Activated T-cell treated with anti-CD3 and anti-CD28 coated beads for 4 hours (primary cell): ENCODE measurements at places on chromosomes 3 and 15.

DNA sequence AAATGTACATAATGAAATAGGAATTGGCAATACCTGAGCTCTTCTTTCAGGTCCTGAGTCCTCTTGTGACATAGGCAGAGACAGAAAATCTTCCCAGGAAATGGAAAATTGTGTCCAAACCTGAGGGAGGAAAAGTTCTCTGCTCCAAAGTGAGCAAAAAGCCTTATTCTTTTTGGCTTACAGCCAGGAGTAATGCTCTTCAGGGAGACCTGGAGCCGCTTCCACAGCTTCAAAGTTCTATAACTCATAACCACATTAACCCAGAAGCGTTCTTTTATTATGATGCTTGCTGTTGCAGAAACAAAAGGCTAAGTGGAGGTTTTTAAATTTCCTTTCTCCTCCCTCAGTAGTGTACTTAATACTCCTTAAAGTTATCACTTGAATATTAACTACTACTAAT lies 633 bp downstream of the IGSF10 start:
- DNase-seq: no peak

DNA sequence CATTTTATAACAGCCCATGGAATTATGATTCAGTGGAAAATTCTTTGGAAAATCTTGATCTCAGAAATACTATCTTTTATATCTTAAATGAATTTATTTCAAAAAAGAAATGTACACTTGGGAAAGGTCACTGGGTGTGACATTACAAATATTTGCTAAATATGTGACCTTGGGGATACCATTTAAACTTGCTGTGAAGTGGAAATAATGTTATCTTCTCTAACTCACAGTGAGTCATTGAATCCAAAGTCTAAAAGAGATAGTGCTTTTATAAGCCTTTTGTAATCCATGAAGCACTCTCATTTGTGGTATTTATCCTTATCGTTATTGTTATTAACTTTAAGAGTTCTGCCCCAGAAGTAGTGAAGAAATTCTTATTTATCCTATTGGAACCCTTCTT lies 289.8 kb upstream of the SEMA6D start:
- DNase-seq: no peak

DNA sequence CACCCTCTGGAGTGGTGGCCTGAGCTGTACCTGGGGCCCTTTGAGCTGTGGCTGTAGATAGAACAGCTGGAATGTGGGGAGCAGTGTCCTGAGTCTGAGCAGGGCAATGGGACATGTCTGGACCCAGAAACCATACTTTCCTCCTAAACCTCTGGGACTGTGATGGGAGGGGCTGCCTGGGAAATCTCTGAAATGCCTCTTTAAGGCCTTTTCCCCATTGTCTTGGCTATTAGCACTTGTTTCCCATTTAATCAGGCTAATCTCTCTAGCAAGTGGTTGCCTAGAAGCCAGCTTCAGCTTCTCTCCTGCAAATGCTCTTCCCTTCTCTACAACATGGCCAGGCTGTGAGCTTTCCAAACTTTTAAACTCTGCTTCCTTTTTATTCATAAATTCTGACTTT lies 58.5 kb upstream of the SPATA16 start:
- no peak for DNase-seq

DNA sequence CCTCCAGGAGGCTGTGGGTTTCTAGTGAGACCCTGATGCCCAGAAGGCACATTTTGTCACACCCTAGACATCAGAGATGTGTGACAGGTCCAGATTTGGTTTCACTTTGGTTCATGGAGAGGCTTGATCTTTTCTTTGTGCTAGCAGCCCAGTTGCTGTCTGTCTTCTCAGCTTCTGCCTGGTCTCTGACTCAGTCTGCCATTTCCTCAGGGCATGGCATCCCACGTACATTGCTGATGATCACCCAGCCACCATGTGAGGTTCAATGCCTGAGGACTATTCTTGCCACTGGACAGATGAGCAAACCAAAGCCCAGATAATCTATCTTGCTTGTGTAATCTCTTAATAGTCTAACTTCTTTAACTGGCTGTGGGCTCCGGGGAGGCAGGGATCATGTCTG lies 144.9 kb upstream of the MRPS22 start:
- DNase-seq: no peak

DNA sequence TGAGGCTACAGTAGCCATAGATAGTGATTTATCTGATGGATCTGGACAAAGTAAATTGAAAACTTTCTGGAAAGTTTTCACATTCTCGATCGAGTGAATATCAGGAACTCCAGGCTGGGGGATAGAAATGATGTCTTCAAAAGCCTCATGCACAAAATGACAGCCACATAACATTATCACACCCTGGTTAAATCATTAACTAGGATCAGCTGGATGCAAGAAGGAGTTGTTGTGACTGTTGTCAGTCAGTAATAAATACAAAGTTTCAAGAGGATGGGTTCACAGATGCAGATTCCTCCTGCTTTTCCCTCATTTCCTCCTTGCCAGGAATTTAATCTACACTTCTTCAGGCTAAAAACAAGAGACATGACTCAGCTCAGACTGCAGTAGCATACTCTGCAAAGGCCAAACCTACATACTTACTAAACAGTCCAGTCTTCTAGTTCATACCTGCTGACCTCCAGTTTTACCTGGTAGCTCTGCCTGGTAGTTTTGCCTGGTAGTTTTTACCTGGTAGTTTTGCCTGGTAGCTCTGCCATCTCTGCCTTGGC lies 40.9 kb downstream of the C2CD4A start:
- no peak for DNase-seq

- DNase-seq: no peak
Measured at GRCh38 chr3:68973639-68974038, 39.8 kb downstream of the EOGT start.

DNA sequence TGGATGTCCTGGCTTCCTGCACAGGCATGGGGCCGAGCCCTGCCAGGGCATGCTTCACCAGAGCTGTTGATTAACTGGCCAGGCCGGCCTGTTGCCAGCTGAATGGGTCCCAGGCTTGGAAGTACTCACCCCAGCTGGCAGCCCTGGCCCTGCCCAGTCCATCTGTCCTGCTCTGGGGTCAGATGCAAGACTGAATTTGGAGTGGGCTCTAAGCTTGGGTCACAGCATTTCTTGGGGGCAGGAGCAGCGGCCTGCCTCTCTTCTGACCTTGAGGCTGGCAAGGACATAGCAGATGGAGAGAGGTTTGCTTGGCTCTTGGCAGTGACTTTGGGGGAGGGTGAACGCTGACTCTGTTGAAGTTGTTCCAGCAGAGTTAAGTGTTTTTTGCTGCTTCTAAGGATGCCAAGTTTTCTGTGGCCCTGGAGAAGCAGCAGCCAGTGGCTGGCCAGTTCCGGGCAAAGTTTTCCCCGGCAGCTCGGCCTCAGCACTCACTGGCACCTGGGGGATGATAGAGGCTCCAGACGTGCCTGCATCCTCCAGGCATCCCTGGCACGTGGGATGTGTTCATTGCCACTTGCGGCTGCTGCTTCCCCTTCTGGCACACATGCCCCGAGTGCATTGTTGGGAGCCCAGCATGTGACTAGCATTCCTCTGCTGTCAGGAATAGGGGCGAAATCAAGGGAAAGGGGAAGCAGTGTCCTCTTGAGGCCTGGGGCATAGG lies 22.9 kb downstream of the PDIA5 start:
- no peak for DNase-seq

DNA sequence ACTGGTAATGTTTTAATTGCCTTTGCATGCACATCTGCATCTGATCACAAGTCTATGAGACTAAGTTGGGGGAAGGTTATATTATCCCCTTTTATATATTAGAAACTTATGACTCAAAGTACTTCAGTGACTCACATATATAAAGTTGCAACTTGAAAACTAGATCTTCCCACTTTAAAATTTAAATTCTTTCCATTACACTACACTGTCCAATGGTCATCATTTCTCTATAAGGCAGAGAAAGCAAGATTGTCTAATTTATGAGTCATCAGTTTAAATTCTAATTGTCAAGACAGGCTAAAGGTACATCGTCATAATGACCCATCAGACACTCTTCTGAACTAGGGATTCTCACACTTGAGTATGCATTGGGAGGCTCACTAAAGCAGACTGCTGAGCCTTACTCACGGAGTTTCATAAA lies 37.9 kb downstream of the CPA3 start:
- DNase-seq: no peak

DNA sequence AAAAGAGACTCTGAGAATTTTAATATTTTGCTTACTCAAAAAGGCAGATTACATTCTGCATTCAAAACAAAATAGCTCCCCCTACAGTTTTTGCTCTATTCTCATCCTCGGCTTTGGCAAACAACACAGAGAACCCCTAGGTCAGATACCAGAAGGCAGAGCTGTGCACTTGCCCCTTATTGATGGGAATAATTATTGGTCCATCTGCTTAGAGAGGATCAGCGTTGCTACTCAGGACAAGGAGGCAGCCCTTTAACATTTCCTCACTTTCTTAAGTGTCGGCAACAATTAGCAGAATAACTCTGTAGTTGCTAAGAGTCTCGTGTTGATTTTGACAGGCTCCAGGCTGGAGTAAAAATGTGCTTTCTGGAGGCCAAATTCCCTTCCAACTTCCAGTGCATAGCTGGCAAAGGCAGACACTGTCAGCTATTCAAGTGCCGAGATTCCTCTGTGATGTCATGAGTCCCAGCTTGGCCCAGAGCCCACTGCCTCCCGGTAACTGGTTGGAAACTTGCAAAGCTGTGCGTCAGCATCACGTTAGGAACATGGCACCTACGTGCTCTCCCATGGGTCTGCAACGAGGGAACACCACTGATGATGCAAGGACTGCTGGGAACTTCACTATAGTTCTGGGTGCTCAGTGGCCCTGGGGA lies 482.7 kb upstream of the ADAMTS9 start:
- no peak for DNase-seq

DNA sequence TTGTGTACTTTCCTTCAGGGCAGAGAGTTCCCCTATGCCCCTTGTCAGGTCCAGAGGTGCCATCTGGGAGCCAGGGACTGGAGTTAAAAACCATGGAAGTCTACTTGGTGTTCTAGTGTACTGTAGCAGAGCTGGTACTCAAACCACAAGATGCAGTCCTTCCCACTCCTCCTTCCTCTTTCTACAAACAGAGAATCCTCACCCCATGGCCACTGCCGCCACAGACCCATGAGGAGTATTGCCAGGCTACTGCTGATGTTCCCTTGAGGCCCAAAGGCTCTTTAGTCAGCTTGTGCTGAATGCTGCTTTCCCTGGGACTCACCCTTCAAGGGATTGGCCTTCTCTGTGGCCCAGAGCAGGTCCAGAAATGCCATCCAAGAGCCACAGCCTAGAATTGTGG lies 229.2 kb upstream of the ZPLD1 start:
- DNase-seq: no peak

GRCh38 chr3:17032407-17033034 lies 147.8 kb downstream of the PLCL2 start:
- no peak for DNase-seq

DNA sequence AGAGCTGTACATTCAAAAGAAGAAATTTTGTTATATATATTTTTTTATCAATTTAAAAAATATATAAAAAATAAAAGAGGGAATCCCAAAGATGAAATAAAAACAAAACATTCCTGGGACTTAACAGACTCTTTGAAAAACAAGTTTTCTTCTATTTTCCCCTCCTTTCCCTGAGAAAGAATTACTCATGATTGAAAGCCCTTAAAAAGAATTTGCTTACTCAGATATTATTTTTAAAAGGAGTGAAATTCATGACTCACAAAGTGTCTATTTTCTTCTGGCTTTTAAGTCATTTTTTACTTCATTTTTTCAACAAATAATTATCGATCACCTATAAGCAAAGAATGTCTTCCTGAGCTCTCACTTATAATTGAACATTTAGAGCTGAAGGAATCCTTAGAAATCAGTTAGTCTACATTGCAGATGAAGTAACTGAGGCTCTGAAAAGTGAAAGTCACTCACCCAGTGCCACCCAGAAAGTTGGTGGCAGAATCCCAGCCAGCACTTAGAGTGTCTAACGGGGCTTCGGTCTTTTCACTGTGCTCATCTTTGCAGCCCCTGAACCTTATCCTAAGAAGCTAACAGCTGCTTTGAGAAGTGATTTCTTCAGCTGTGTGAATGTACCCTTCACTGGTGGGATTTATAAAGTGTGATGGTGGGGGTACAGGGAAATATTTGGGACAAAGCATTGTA lies 42.5 kb upstream of the NUDT16 start:
- no peak for DNase-seq

DNA sequence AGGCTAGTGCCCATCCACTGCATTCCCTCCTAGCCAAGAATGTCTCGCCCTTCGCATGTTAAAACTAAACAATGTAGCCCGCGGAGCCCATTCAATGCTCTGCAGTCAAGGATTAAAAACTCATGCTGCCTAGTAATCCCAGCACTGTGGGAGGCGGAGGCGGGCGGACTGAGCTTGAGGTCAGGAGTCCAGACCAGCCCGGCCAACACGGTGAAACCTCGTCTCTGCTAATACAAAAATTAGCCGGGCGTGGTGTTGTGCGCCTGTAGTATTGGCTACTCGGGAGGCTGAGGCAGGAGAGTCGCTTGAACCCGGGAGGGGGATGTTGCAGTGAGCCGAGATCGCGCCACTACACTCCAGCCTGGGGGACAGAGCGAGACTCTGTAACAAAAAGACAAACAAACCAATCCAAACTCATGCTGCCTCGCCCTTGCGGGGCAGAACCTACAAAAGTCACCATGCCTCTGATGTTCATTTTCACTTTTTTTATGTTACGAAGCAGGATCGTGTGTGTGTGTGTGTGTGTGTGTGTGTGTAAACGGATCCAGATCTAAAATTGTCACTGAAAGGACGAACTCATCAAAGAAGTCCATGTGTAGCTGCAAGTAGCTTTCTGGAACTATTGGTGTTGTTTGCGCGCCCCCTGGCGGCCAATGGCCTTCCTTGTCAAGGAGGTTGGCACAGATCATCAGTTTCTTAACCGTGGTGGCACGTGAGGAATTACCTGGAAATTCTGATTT lies 54.8 kb upstream of the SPESP1 start:
- peak; percentile 90 for DNase-seq

GRCh38 chr3:3633761-3634160 lies 165.5 kb upstream of the LRRN1 start:
- DNase-seq: no peak

- DNase-seq: no peak
Measured at GRCh38 chr15:77168616-77169015, 97.7 kb upstream of the TSPAN3 start.
